Stimulated activated CD8-positive, alpha-beta memory T cell treated with anti-CD3 and anti-CD28 coated beads, Interleukin-4, amount 100 ng/mL, for 48 hours (primary cell): ENCODE measurements at places on chromosomes 16 and 17.
A peak's percentile ranks its signal among the peaks of the same experiment; 100 is the strongest.

GRCh38 chr16:76835779-76836300 is 355.1 kb upstream of the MON1B start:
- no peak for DNase-seq

- DNase-seq: no peak
Measured at GRCh38 chr16:47895146-47895545, 260.6 kb downstream of the ABCC12 start.

DNA sequence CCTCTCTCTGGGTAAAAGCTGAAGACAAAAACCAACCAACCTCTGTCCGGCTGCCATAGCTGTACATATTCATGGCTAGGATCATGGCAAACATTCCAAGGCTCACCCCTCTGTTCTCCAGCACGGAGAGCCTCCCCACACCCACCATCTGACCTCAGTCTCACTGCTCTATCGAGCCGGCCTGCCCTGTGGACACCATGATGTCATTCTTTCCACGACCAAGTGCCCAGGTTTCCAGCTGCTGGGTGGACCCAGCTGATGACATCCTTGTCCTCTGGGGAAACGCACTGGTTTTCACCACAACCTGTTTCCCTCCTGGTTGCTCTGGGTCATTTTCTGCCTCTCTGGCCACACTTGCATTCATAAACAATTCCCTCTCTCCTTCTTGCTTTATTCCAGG is 67.7 kb downstream of the NDEL1 start:
- no peak for DNase-seq

DNA sequence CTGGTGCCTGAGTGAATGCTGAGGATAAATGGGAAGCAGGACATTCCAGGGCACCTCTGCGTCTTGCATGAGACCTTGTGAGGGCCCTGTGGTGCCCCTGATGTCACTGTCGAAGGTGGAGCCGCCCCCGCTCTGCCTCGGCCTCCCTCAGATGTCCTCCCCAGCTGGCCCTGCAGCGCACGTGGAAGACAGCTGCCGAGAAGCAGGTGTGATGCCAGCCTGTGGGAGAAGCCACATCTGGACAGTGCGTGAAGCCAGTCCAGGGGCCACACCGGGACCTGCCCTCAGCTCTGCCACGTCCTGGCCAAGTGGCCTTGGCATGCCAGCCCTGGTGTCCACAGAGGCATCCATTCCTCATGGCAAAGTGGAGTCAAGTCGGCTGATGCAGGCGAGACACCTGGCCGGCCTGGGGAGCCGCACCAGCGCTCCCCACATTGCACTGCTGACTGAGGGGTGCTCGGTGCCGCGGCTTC is 21.6 kb upstream of the METRNL start:
- DNase-seq: no peak

GRCh38 chr16:66188917-66189725 is 177.4 kb upstream of the CDH5 start:
- DNase-seq: no peak

GRCh38 chr16:75108792-75109731 is 7.5 kb downstream of the LDHD start:
- DNase-seq: peak; percentile 83

DNA sequence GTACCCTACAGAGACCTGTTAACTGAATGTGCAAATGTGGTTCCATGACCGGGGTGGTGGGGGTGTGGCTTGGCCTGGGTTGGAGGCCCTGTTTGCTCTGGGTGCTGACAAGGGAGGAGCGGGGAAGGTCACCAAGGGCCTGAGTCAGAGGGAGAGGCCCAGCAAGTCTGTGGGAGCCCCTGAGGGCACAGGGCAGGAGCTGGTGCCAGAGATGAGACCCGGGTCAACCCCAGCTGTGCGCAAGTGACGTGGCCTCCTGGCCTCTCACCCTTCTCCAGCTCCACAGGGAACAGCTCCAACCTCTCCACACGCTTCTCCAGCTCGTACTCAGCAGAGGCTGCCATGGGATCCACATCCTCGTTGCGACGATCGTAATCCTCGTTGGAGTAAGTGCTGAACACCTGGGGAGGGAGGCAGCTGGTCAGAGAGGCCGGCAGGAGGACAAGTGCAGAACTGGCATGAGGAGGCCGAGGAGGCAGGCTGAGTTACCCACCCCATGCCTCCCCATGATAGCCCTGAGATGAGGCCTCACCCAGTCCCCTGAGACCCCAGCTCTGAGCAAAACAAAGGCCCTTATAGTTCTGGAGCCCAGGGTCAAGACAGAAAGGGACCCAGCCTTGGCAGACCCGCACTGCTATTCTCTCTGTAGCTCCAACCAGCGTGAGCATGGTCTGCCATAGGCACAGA is 5.5 kb downstream of the PPP1R9B start:
- DNase-seq: peak; percentile 57

DNA sequence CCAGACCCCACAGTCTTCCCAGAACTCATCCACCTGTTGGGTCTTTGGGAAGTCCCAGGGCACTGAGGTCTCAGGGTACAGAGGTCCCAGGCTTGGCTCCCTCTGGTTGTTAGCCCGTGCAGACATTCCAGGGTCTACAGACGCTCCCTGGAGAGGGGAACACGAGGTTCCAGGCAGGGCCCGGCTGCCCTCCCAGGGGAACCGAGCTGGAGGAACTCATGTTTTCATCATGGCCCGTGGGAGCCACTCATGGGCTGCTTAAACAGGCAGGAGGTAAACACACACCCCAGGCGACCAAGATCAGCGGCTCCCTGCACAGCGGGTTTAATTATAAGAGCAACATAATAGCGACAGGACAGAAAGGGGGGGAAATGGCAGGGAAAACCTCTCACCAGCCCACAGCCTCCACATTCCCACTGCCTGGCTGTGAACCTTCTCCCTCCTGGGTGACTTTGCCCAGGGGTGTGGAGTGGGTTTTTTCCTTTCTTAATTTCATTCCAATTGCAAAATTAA is 36.5 kb downstream of the TRARG1 start:
- no peak for DNase-seq

DNA sequence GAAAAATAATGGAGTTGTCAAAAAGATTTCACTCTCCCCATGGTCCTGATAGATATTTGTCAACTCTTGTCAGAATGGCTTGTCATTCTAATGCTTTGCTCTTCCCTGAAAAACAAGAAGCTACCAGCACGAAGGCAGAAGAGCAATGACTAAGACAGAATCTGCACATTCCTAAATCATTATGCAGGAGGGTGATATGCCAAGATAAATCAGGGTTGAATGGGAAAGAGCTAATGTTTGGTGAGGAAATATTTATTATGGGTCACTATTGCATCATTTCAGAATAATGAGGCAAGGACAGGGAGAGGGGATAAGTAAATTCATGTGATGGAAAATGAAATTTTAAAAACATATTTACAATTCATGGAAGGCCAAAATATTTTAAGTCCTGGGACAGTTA is 297.5 kb upstream of the XYLT1 start:
- no peak for DNase-seq

DNA sequence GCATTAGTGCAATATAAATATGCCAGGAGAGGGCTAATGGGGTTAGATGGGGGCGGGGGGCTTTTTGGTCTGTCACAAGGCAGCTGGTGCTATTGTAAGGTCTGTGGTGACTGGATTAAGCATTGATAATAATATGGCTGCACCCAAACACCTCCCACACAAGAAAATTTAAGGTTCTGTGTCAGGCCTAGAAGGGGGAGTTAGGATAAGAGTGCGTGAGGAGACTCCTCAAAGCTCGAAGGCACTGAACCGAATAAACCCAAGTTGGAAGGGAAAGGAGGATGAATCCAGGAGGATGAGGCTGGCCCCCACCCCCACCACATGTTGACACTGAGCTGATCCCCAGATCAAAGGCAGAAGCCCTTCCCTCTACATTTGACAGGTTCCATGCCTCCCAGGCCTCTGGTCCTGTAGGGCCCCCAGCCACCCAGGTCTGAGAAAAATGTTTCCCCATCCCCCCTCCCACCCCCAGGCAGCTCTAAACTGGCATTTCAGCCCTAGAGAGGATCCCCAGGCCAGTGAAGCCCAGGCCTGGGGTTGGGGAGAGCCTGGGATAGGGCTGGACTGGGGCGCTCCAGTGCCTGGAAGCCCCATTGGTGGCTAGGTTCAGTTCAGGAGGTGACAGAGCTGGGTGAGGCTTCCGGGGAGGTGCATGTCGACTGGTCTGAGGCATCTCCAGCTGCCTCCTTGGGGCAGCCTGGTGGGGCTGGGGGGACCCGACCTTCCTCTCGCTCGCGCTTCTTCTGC is 1.7 kb downstream of the HOXB1 start:
- no peak for DNase-seq

DNA sequence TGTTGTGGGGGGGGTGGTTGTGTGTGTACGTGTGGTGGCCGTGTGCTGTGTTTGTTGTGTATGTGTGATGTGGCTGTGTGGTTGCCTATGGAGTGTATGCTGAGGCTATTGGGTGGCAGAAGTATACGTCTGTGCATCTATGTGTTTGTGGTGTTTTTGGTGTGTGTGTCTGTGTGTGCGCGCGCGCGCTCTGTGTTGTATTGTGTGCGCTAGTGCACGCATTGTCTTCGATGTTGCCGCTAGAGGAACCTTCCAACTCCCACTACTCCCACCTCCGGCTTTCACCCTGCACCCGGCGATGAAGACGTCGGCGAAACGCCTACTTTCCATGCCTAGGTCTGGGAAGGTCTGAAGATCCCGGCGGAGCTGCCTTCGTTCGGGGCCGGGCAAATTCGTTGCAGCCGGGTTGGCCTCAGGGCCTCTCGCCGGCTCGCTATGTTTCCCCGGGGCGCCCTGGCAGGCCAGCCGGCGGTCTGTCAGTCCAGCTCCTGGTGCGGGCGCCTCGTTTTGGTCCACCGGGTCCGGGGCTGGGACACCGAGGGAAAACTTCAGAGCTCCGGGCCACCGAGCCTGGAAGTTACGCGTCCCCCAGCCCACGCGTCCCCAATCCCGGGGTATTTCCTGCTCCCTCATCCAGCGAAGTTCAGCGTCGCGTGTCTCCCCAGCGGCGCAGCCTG is 5.2 kb upstream of the DLX4 start:
- DNase-seq: no peak

- DNase-seq: no peak
Measured at GRCh38 chr16:49599704-49600103, 226.1 kb downstream of the C16orf78 start.
